ENCODE measurements at places on chromosomes 2 and 18.

- DNase-seq = no peak
Observed at GRCh38 chr2:158748926-158749590, 46.1 kb upstream of the DAPL1 start.

GRCh38 chr2:192016265-192016664 lies 169.4 kb upstream of the CAVIN2 start:
- no peak for DNase-seq

DNA sequence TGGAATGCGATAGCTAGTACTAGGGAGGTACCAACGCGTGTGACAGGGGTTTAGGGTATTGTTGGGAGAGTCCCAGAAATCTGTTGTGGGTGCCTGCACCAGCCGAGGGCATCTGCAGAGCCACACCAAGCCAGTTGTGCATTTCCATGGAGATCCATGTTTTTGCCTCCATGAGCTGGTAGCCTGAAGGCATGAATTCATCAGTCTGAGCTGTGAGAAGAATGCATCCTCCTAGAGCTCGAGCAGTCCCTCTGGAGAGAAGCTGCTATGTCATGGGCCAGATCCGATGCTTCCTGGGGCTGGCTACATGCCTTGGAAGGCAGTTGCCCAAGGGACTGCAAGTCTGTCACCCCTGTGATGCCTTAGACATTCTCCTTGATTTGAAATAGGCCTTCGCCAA lies 57.9 kb downstream of the LIPG start:
- no peak for DNase-seq

DNA sequence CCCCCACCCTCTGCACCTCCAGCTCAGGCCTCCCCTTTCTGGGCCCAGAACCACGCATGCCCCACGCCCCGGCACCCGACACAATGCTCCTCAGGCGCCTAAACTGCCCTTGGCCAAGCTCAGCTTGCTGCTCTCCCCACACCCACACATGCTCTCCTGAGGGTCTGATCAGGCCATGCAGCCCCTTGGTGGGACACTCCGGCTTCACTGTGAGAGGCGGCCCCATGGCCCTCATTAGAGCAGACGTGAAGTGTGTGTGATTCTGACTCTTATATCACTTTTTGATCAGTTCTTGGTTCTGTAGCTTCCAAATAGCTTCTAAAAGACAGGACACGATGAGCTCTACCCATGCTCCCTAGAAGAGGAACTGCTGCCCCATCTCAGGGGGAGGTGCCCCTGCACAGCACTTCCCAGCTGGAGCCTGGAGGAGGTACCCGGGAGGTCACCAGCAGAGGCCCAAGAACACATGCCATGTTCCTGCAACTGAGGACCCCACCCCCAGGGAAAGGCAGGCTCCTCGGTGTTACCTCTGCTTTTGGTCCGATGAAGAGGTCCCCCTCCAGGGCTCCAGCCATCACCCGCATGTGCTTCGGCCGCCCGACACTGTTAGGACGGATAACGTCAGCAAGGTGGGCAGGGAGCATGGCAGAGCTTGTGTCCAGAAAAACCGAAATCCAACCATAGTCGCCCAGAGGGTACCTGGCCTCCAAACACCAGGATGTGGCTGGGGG lies 3.6 kb downstream of the ACTR1B start:
- no peak for DNase-seq

GRCh38 chr2:217215877-217216276 lies 356.0 kb upstream of the TNP1 start:
- no peak for DNase-seq

- DNase-seq = no peak
Observed at GRCh38 chr2:231028889-231029288, 8.4 kb upstream of the C2orf72 start.
